CD4-positive, alpha-beta T cell treated with Interferon alpha-2 for 1 hour (primary cell): ENCODE measurements at places on chromosomes 2 and 18.

DNA sequence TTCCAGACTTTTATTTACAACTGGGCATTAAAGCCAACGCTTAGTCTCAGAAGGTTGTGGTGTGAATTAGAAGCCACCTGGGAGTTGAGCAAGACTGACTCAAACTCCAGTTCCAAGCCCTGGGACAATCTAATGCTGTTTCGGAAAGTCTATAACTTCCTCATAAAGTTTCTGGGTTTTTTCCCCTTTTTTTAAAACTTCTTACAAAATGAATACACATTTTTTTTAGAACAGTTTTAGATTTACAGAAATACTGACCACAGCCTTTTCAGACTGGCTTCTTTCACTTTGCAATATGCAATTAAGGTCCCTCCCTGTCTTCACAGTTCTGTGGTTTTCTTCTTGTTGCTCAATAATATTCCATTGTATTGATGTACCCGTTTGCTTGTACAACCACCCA lies 115.9 kb upstream of the TWIST2 start:
- DNase-seq: no peak

DNA sequence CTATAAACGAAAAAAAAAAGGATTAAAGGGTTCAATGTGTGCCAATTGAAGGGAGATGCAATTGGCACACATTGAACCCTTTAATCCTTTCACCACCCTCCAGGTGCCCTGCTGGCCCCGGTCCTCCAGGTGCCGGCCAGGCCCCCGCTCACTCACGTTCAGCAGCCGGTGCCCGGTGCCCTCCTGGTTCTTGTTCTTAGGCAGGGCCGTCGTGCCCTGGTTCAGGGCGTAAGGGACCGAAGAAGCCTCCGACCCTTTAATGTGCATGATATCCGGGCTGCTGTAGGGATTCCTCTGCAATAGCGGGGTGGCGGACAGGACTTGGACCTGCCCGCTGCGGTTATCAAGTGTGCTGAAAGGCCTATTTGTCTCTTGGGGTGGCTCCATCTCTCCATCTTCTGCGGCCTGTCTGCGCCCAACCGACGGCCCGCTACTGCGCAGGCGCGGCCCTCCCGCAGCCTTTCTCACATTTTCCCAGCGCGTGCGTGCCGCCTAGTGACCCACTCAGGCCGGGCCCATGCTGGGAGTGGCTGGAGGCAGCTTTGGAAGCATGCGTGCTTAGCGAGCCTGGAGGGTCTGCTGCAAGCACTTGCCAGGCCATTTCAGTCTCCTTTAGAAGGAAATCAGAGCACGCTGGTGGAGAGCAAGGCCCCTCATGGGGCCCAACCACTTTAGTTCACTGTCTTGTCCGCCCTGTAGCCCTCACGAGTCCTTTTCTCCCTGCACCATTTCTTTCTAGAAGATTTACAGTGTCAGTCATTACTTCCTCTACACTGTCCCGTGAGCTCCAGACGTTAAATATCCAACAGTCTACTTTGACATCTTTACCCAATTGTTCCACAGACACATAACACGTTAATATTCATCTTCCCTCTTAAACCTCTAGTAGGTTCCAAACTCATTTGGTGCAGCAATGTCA lies 24.3 kb downstream of the TMEM237 start:
- DNase-seq: no peak

GRCh38 chr2:113131352-113132185 lies 4.2 kb downstream of the IL1RN start:
- no peak for DNase-seq

DNA sequence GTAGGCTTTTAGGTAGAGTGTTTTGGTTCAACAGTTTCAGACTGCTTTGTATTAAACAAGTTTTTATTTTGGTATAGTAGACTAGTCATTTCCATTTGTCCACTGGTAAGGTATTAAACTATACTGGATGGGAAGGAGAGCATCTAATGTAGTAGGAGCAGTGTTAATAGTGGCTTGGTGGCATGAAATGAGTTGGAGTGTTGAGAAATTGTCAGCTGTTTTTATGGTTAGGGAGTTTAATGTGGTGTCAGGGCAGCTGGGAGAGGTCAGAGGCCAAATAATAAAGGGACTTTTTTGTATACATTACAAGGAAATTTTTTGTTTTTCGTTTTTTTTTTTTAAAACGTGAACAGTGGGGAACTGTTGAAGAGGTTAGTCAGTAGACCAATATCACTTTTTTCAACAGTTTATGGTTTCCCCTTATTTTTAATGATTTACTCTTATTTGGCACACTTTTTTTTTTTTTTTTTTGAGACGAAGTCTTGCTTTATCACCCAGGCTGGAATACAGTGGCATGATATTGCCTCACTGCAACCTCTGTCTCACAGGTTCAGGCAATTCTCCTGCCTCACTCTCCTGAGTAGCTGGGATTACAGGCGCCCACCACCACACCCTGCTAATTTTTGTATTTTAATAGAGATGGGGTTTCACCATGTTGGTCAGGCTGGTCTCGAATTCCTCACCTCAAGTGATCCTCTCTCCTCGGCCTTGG lies 21.2 kb downstream of the ACTR3 start:
- no peak for DNase-seq

DNA sequence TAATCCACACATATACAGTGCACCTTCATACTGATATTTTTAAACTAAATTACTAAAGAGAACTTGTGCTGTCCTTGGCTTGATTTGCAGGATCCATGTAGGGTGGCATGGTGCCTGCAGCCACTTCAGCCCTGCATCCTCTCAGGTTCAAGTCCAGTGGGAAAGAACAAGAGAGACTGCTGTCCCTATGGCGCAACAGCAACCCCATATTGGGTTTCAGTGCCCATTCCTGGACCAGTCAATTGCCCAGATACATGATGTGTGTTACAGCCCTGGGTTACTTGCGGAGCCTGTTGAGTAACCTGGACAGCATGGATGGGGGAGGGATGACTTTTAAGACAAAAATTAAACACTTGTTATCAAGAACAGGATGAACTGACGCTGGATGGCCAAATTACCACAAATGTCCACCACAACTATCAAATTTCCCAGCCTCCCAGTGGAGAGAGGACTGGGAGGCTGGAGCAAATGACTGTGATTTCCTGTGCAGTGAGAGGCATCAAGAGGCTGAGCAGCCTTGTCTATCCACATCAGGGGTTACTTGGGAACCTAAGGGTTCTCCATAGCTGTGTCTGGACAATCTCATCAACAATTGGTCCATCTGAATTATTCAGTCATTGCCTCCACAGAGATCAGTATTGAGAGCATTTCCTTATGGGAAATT lies 162.0 kb downstream of the CAPN13 start:
- DNase-seq: no peak

DNA sequence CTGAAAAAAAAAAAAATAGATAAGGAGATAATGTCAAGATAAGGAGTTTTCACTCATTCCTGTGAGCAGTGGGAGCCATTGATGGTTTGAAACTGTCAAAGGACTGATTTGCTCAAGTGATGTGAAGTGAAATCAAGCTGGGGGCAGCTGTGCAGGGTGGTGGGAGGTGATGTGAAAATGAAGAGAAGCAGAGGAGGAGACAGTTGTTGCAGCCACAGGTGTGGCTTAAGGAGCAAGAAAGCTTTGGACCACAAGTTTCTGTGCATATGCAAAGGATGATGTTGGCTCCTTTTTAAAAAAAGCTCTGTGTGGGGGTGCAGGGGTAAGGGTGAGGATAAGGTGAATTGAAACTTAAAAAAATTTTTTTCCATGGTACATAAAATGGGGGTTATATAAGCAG lies 8.3 kb downstream of the EFR3B start:
- DNase-seq: no peak

- no peak for DNase-seq
Measured at GRCh38 chr2:241154915-241155314, 4.6 kb downstream of the PPP1R7 start.

DNA sequence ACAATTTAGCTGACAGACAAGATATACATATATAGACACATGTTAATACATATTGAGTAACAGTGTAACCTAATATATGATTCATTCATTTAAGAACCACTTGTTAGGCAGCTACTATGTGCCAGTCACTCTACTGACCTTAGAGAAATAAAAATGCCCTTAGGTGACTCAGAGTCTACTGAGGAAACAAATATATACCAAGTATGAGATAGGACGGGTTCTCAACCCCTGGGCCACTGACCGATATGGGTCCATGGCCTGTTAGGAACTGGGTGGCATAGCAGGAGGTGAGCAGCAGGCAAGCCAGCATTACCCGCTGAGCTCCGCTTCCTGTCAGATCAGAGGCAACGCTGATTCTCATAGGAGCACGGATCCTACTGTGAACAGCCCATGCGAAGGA lies 14.8 kb downstream of the STRN start:
- no peak for DNase-seq

DNA sequence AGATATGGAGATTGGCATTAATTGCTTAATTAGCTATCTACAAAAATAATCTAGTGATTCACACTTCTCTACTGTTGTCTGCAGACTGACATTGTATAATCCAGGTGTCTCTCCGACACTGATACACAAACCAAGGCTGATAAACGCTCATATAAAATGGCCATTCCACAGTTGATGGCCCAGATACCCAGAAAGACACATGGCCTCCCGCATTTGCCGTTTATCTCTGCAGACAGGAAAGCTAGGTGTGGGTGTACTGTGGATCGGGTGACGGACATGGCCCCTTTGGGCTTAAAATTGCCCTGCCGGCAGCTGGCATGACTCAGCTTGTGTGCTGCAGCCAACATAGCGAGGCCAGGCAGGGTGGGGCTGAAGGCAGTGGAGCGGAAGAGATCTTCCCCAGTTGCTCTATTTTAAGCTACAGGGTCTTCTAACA lies 18.5 kb downstream of the PMAIP1 start:
- peak; percentile 33 for DNase-seq

GRCh38 chr18:26547646-26548414 lies 523 bp downstream of the KCTD1 start:
- peak; percentile 42 for DNase-seq

DNA sequence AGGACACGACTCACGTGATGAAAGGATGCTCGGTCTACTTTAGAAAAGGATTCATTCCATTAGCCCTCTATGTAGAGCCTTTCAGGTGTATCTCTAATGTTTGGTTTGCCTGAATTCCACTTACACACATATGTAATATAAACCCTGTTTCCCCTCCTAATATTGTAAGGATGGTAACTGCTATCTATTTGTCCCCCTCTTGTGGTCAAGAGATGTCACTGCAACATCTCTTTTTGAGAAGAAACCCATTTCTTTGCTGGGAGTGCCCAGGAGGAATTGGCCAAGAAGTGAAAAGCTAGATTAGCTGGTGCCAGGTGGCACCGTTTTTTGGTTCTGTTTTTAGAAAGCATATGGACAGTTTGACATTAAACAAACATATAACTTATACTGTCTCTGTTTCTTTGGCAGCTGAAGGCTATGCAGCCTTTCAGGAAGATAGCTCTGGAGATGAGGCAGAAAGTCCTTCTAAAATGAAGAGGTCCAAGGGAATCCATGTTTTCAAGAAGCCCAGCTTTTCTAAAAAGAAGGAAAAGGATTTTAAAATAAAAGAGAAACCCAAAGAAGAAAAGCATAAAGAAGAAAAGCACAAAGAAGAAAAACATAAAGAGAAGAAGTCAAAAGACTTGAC lies 41.2 kb downstream of the RALBP1 start:
- DNase-seq: peak; percentile 59

- DNase-seq: no peak
Measured at GRCh38 chr18:60593249-60593648, 220.7 kb upstream of the MC4R start.

DNA sequence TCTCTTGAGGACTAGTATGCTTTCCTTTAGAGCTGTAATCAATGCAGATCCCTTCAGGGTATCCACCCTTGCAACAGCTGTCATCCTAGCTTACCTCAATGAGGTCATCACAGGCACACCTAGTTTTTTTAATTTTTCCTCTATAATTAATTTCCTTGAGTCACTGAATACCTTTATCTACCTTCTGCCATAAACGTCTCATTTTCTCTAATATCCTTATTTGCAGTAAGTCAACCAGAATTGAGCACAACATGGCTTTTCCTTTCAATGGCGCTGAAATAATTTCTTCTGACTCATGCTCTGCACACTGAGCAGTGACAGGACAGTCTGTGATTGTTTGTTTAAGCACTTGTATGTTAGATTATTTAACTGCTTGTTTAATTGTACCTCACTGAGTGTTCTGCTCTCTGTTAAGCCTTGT lies 49.4 kb downstream of the ETAA1 start:
- no peak for DNase-seq

DNA sequence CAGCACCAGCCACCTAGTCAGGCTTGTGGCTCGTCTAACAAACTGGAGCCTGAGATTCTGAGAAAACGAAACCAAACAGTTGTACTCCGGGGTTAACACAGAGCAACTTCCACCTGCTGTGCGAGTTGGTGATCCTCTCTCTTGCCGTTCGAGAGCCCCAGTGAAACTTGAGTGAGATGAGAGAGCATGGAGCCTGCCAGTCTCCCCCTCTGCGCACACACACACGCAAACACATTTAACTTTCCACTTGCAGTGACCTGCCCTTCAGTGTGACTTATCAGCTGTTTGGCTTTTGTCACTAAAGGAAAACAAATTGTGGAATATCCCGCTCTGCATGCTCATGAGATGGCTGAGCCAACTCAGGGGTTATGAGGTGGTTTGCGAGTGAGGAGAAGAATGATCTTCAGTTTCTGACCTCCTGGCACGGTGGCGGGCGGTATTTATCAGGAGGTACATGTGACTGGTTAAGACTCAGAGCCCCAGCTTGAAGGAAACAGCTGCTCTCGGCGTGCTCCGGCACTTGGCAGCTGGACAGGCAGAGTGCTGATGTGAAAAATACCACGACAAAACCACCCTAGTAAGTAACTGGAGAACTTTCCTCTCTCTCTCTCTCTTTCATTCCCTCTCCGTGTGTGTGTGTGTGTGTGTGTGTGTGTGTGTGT lies at the start of gene RASGRP3:
RASGRP3 (plus strand) TSS at position 519 of the 662 bp plus-strand sequence. CDS start 38,488 bp downstream, outside the sequence.
- DNase-seq: peak; percentile 85

- no peak for DNase-seq
Measured at GRCh38 chr2:221478485-221478863, 93.6 kb downstream of the EPHA4 start.

GRCh38 chr2:43448822-43449110 lies 147.1 kb downstream of the THADA start:
- no peak for DNase-seq

GRCh38 chr2:111100765-111101162 lies 19.9 kb upstream of the BCL2L11 start:
- peak; percentile 7 for DNase-seq

DNA sequence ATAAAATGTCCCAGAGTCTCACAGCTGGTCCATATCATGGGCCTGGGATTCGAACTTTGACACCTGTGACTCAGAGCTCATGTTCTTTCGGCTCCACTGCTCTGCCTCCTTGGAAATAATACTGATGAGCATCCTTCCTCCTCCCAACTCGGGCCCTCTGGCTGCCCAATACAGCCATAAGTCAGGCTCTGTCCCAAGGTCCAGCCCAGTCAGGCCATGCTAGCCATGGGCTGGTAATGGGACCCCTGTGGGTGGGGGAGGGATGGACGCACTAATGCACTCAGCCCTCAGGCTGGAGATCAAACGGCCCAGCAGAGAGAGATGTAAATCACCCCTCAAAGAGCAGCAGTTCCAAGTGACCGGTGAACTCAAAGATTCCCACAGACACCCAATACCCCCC lies 61.1 kb downstream of the DDX1 start:
- no peak for DNase-seq

- no peak for DNase-seq
Measured at GRCh38 chr18:48674758-48675351, 136.0 kb downstream of the CTIF start.
